ENCODE measurements at places on chromosomes 12 and 14.

DNA sequence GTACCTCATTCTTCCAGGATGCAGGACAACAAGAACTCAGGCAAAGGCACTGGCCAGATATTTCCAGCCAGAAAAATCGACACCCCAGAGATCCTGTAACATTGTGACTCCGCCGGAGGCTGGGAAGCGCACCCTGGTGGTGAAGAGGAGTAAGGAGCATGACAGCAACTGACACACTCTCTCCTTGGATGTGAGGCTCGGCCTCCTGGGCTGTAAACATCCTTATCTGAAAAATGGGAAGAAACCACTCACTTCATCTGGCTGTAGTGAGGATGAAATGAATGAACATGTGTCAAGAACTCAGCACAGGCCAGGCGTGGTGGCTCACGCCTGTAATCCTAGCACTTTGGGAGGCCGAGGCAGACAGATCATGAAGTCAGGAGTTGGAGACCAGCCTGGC is 27.5 kb downstream of the TCHP start:
- peak; percentile 60 for DNase-seq

DNA sequence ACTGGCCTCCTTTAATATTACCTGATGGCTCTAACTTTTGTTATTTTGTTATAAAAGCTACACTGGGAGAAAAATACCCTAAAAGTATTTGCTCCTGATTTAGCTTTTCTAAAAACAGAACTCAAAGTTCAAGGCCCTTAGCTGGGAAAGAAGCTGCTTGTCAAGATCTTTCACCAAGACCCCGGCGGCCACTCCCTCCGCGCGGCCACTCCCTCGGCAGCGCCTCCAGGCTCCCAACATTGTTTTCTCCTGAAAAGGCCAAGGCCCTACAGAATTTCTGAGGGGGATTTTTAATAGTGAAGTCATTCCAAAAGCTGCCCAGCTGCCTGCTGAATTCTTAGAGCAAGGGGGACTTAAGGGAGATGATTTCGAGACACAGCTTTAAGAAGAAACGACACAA is 96.4 kb downstream of the NTN4 start:
- peak; percentile 40 for DNase-seq

- DNase-seq, result no peak
Observed at GRCh38 chr12:53495903-53496751, 3.1 kb downstream of the MAP3K12 start.

- no peak for DNase-seq
Observed at GRCh38 chr14:68539241-68539737, 253.6 kb downstream of the ZFP36L1 start.

- DNase-seq, result peak; percentile 77
Observed at GRCh38 chr14:94355191-94355794, 32.2 kb upstream of the SERPINA6 start.

DNA sequence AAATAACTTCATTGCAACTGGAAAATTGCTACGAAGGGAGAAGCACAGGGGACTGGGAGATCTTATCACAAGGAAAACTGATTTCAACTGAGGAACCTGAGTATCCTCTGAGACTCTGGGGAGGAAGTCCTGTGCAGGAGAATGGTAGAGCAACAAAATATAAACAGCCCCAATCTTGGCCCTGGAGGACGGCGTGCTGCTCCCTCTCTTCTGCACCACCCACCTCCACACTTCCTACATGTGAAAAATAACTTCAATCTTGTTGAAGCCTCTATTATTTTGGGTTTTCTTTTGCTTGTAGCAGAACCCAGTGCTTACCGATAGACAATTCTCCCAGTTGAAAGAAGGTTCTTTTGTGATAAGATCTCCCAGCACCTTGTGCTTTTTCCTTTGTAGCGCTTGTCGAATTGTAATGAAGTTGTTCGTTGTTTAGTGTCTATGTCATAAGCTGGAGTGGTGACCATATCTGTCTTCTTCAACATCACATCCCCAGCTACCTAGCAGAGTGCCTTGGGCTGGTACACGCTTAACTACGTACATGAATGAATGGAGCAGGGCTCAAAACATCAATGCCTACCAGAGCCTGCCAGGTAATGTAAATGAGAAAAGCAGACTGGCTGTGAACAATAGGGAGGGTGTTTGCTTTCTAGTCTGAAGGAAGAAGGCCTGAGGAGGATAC is 2.8 kb upstream of the CD4 start:
- DNase-seq, result no peak
